ENCODE measurements at places on chromosomes 6 and 20.

DNA sequence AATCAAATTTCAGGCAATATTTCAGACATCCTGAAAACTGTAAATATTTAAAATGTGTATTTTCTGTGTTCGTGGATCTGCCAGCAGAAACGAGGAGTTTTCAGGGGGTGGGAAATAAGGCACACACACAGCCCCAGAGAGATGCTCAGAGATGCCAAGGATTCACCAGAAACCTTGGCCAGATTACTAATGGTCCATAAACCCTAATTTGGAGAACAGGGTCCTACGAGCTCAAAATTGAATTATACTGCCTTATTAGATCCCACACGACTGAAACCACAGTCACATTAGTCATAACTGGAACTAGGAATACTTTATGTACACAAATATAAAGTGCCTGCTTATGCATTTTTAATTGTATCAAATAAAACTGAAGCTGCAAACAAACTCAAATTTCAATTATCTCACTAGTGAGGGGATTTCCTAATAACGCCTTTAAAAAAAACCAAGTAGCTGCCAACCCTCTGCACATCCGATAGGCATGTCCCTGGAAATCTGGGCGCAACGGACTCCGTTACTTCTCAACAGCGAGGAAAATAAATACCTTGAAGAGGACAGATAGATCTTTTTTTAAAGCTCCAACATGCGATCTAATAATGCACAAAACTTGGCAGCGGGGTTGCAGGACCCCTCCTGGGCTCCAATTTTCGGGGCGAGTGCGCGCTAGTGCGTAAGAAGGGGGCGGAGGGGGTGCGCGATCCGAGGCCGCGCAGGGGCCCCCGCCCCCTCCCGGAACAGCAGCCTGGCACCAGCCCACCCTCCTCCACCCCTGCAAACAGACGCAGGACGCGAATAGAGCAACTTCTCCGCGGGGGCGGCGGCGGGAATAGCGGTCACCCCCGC is 897 bp downstream of the CHD6 start:
- peak; percentile 31 for DNase-seq

DNA sequence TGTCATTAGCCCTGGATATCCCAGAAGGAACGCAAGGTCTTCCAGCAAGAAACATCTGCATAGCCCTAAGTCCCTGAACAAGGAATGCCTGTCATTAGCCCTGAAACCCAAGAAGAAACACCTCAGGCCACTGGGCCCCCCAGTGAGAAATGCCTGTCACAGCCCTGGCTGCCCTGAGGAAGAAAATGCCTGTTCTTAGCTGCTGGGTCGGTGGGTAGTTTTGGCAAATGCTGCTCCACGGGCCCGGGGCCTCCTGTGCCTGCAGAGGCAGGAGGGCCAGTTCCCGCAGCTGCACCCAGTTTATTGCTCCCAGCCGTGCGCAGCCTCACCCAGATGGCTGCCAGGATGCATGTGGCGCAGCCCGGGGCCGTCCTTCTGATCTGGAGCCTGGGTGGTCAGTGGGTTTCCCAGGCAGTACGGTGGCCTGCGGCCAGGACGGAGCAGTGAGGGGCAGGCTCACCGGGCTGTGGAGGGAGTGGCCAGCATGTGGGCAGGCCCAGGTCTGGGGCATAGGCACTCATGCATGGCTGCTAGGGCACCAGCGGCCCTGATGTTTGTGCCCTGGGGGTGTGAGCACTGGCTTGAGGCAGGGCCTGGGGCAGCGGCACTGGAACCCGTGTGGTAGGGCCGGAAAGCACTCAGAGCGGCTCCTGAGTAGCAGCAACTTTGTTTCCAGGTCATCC is 219.0 kb downstream of the ERMARD start:
- no peak for DNase-seq

GRCh38 chr6:143385636-143386035 is 64.9 kb downstream of the ADAT2 start:
- no peak for DNase-seq

DNA sequence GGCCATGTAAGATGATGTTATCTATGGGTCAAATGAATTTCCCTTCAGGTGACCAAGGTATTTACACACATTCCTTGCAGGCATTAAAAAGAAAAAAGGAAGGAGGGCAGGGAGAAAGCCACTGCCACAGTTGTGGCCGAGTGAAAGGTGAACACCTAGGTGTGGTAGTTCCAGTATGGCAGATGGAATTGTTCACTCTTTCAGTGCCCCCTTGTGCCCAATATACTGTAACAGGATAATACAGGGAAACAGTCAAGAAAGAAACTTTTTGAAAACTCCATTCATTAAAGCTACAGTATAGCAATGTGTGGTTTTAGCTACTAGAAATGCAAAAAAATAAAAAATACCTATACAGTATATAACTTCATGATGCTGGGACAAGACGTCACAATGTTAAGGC is 52.1 kb downstream of the BMP2 start:
- DNase-seq = no peak

DNA sequence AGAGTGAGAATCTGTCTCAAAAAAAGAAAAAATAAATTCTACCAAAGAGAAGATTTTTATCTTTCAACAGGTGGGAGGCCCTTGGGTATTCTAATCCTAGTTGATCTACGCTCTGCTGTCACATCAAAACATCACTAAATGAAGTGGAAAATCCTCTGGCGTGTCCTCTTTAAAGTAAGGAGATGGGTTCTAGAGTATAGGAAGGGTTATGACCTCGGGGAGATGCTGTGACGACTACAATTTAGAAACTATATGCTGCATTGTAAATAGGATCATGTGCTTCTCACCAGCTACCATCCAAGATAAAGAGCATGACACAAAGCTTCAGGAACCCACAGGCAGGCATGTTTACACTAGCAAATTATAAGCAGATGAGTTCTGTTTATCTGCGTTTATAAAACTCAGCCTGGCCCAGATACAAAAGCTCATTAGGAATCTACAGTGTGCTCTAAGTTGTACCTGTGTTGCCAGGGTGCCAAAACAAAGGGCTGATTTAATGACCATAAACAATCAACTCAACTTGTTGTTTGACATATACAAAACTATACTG is 197.1 kb upstream of the PLN start:
- no peak for DNase-seq

DNA sequence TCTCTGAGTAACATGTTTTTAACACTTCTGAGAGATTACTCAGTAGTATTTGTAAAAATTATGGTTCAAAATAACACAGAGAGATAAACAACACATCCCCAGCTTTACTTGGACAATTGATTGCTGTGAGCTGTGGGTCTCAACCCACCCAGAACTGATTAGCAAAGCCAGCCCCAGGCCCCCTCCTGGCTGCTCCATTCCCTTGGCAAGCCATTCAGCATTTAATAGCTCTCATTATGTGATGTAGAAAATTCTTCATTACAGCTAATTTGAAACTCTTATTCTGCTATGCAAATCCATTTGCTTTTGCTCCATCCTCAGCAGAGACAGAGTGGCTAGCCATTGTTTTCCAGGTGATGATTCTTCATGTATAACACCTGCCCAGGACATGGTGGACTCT is 16.6 kb upstream of the SIRT5 start:
- no peak for DNase-seq

GRCh38 chr20:48898210-48898609 is 23.3 kb upstream of the ARFGEF2 start:
- DNase-seq = no peak

- DNase-seq = no peak
Observed at GRCh38 chr20:11219192-11219591, 545.4 kb upstream of the JAG1 start.

- no peak for DNase-seq
Observed at GRCh38 chr6:73340048-73340447, 14.0 kb downstream of the DPPA5 start.

DNA sequence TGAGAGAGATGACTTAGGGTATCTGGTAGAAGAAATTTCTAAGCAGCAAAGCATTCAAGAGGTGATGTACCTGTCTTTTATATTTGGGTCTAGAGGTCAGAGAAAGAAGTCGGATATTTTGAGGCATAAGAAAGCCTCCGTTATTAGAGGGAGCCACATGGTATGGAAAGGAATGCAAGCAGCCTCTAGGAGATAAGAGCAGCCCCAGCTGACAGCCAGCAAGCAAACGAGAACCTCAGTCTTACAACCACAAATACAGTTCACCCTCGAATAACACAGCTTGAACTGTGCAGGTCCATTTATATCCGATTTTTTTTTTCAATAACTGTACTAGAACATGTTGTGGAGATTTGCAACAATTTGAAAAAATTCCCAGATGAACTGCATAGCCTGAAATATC is 190.7 kb upstream of the VGLL2 start:
- DNase-seq = no peak

GRCh38 chr6:19102936-19103335 is 715.8 kb downstream of the RNF144B start:
- no peak for DNase-seq

DNA sequence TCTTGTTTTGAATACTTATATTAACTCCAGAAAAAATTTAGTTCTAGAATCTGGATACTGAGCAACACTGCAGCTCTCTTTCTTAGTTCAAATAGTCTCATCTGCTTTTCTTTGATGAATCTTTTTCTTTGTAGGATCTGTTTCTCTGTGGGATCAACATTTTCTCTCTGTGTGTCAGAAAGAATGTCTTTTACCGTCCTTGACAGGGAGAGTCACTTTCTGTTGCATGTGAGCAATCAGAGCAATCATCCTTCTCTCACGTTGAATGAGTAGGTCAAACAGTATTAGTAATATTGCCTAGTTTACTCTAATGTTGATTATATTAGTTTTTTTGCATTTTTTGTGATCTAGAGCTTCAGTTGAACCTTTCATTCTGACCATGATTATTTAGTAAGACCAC is 130.9 kb downstream of the TRMT11 start:
- DNase-seq = no peak

DNA sequence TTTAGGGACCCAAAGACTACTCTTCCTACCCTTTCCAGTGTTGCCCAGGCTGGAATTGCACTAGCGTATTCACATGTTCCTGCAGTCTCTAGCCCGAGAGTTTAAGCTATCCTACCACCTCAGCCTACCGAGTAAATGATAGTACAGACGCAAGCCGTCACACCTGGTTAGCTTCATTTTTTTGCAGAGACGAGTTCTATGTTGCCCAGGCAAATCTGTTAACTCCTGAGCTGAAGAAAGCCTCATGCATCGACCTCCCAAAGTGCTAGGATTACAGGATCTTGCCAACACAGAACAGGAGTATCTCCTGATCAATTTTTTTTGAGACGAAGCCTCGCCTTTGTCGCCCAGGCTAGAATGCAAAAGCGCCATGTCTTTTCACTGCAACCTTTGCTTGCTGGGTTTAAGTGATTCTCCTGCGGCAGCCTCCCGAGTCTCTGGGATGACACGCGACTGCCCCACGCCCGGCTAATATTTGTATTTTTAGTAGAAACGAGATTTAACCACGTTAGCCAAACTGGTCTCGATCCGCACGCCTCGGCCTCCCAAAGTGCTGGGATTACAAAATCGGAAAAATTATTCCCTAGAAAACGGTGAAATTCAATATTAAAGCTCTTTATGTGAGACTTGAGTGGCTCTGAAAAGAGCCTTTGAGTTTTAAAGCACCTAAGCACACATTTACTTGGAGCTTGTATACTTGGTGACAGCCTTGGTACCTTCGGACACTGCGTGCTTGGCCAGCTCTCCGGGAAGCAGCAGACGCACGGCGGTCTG is 128.5 kb downstream of the HFE start:
- DNase-seq = no peak

DNA sequence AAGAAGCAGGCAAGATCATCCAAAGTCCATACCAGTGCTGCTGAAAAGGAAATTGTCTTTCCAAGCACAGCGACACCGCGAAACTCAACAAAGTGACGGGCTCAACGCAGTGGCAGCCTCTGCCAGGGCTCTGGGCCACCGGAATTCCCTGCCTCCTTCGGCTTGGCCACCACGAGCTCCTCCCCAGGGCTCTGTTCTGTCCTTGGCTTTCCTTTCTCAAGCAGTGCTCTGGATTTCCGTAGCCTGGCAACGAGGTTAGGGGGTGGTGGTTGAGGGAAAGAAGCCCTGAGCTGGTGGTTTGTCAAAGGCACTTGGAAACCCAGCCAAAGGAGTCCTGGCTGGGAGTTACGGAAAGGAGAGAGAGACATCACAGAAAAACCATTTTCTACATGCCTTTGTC is 31.2 kb downstream of the PRR18 start:
- DNase-seq = no peak

- no peak for DNase-seq
Observed at GRCh38 chr6:157715728-157716164, 107.3 kb upstream of the SNX9 start.

- DNase-seq = no peak
Observed at GRCh38 chr20:2603816-2604505, 48.5 kb upstream of the NOP56 start.

DNA sequence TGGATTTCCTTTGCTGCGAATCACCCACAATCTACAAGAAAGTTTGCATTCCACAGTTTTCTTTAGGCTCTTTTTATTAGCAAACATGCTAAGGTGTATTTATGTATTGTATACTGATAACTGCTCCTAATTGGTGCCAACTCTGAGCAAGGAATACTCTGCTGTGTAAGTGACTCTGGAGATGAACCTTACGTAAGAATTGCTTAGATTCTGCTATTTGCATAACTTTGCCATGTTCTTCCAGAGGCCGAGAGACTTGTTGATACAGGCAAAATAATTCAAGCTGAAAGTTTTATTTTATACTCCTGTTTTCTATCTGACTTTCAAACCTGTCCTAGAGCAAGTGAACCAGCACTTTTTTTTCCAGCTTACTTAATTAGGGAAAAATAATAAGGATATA is 461.3 kb downstream of the GJA1 start:
- DNase-seq = no peak

GRCh38 chr6:44021589-44022295 is 105.5 kb downstream of the MRPL14 start:
- DNase-seq = no peak

DNA sequence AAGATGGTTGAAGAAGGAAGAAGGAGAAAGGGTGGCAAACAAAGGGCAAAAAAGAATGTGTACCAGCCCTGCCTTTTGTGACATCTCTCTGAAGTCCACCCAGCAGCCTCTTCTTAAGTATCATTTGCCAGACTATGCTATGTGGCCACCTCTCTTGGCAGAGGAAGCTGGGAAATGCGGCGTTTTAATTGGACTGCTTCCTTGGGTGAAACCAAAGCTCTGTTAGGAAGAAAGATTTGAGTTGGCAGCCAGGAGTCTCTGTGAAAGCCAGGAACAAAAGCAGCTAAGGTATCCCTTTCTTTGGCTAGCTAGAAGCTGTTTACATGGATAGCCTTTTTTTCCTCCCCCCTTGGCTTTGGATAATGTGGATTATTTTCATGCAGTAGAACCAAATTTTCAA is 67.5 kb upstream of the GTSF1L start:
- DNase-seq = no peak

GRCh38 chr6:156954191-156954590 is 177.0 kb downstream of the ARID1B start:
- no peak for DNase-seq

DNA sequence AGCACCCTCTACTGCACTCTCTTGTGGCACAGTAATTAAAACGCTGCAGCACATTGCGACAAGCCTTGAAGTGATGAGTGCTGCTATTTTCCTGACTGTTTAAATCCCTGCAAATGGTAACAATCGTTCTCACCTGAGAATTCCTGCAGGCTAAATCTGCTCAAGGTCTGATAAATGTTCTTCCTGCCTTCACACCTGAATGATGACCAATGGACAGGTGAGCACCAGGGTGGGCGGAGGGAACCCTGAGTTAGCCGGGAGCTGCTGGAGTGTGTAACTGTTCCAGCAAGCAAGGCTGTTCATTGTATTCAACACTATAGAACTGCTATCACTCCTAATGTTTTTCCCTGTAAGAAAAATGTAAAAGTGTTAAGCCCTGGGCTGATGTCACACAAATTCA is 4.0 kb downstream of the DACT2 start:
- DNase-seq = no peak

All from stimulated activated CD4-positive, alpha-beta T cell treated with anti-CD3 and anti-CD28 coated beads, Interleukin-4, amount 100 ng/mL, for 4 hours (primary cell).